Activated naive CD4-positive, alpha-beta T cell (primary cell): ENCODE measurements at places on chromosomes 7 and 10.

GRCh38 chr7:101576998-101577397 is 52.1 kb downstream of the MYL10 start:
- no peak for DNase-seq

DNA sequence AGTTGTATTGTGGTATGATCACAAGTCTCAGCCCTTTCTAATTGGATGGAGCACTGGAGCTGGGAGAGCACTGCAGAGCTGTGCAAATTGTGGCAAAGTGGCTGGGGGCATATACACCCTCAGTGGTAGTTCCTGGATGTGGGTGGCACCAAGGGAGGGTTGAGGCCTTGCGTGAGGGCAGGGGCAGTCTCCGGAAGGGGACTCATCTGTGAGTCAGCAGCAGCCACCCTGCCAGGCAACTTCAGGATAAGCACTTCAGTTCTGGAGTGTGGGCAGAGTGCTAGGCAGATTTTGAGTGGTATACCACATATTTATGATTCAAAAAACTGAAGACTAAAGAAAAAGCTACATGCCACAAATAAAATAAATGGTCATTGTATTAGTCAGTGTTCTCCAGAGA is 210.5 kb downstream of the ETV1 start:
- no peak for DNase-seq

GRCh38 chr7:4655896-4656295 is 26.2 kb upstream of the FOXK1 start:
- no peak for DNase-seq

GRCh38 chr7:28836716-28837115 is 121.4 kb downstream of the TRIL start:
- DNase-seq: no peak

- no peak for DNase-seq
Measured at GRCh38 chr7:30851651-30852307, 59.9 kb upstream of the AQP1 start.

- DNase-seq: no peak
Measured at GRCh38 chr7:41882256-41882655, 179.4 kb upstream of the INHBA start.
